IgD-negative memory B cell (primary cell): ENCODE measurements at places on chromosomes 12 and 14. TPM values are rescaled to one million over a fixed set of nuclear protein-coding genes. Genes with fewer than 3 reads are reported as not detected.

The TBX5 gene
- polyA plus RNA-seq: not detected

The MYH7 gene
- polyA plus RNA-seq: not detected

The MANSC4 gene
- 0.45 TPM for polyA plus RNA-seq

The KMT2D gene
- 19.7 TPM for polyA plus RNA-seq

The KHNYN gene
- 26.5 TPM for polyA plus RNA-seq
